GM04503 (cell line): ENCODE measurements at places on chromosomes 7 and 10.

DNA sequence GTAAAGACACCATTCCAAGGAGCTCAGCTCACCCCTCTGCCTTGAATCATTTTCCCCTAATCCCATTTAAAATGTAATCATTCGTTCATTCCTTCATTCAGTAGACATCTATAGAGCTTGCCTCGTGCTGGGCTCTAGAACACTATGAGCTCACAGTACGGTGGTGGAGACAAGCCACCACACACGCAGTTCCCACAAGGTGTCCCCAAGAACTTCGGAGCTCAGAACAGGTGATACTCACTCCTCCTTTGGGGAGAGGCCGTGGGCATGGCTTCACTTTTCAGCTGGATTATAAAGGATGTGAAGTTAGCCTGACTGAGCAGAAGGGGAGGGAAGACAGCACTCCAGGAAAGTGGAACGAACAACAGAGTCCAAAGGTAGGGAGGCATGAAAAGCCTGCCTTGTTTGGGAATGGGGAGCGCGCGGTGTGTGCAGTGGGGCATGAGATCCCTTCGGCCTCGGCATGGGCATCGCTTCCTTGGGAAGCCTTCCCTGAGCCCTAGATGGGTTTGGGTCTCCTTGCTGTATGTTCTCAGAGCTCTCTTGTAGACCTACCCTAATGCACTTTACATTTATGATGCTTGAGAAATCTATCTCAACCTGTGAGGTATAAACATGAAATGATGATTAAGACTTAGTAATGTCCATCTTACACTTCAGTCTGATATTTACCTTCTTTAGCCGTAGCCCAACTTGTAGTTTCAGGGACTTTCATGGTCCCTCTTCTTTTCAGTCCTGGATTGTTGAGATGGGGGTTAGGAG lies 809 bp upstream of the OGA start:
- DNase-seq = no peak

DNA sequence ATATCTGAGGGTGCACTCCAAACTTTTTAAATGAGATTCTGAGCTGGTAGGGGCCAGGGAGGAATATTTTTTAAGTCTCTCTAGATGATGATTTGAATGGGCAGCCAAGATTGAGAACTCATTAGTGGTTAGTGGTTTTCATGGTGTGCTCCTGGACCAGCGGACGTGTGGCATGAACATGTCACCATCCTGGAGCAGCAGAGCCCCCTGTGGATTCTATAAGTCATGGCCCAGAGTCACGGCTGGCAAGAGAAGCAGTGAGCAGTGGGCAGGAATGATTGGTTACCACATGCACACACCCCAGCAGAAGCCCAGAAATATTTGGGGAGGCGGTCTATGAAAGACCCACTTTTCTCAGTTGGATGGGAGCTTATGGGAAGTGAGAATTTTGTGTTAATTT lies 21.2 kb upstream of the UCN3 start:
- DNase-seq = no peak

- DNase-seq = no peak
Observed at GRCh38 chr7:28301148-28301641, 111.1 kb upstream of the CREB5 start.

GRCh38 chr10:97058521-97058920 lies 127.2 kb downstream of the SLIT1 start:
- no peak for DNase-seq

GRCh38 chr10:7986851-7987250 lies 67.6 kb upstream of the GATA3 start:
- no peak for DNase-seq

GRCh38 chr7:73820013-73820412 lies 10.8 kb upstream of the CLDN4 start:
- DNase-seq = no peak

GRCh38 chr10:50928190-50928552 lies 42.7 kb upstream of the A1CF start:
- DNase-seq = no peak

- no peak for DNase-seq
Observed at GRCh38 chr7:103919272-103919868, 70.1 kb downstream of the RELN start.

GRCh38 chr7:1237704-1238255 lies 5.1 kb downstream of the UNCX start:
- DNase-seq = no peak

GRCh38 chr7:141600168-141601006 lies 49.2 kb downstream of the AGK start:
- DNase-seq = no peak

GRCh38 chr10:112137154-112137987 lies 46.2 kb downstream of the GPAM start:
- no peak for DNase-seq

GRCh38 chr7:105389088-105389650 lies 448 bp upstream of the SRPK2 start:
- DNase-seq = no peak

DNA sequence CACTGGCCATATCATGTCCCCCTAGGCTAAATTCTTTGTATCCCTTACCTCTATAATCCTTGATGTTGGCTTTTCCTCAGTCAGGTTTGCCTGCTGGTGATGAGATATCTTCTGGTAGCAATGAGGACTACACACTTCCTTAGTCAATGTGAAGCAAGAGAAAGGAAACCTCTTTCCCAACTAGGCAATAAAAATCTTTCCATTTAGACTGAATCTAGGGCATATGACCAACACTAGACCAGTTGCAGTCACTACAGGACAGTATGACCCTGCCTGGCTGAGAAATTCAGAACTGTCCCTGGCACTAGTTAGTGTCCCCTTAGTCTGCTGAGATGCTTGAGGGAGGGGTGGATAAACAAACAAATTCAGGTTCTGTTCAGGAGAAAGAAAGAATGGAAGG lies 142.6 kb downstream of the RNLS start:
- no peak for DNase-seq

- DNase-seq = no peak
Observed at GRCh38 chr7:88226886-88227516, 7.2 kb upstream of the SRI start.

- DNase-seq = no peak
Observed at GRCh38 chr10:1356349-1356748, 300.2 kb downstream of the WDR37 start.

- peak; percentile 30 for DNase-seq
Observed at GRCh38 chr10:93816123-93816747, 58.5 kb downstream of the LGI1 start.

DNA sequence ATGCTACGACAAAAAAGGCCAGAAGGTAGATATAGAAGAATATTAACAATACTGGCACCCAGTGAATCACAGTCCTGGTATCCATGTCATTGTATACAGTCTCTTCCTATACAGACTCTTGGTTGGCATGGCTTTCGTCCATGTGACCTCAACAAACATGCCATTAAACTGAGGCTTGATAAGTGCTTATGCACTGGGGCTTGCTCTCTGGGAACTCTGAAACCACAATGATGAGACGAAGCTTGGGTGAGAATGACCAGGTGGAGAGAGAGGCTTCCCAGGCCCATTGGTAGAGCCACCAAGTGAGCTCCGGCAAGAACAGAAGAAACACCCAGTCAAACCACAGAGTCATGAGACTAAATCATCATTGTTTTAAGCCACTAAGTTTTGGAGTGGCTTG lies 33.2 kb downstream of the PNPLA8 start:
- DNase-seq = no peak

DNA sequence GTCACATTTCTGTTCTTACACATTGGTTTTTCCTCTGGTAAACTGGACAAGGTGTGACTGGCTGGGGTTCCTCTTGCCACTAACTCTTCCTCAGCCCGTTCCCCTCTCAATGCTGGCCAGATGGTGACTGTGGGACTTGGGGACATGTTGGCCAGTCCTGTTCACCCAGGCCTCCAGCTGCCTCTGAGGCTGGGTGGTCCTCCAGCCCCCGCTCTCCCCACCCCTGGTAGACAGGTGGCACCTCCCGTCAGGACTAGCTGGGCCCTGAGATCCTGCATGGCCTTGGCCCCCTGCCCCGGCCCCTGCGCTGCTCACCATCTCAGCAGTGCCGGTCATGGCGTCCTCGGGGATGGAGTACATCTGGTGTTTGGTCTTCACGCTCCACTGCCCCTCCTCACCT lies 10.8 kb upstream of the MYL7 start:
- DNase-seq = no peak

- DNase-seq = no peak
Observed at GRCh38 chr7:120856621-120857352, 1.2 kb downstream of the TSPAN12 start.

GRCh38 chr7:6226194-6226799 lies 46.1 kb downstream of the CYTH3 start:
- peak; percentile 69 for DNase-seq

- DNase-seq = no peak
Observed at GRCh38 chr7:121714559-121715303, 158.2 kb upstream of the PTPRZ1 start.

- DNase-seq = no peak
Observed at GRCh38 chr10:95987685-95988426, 55.5 kb upstream of the CCNJ start.

- no peak for DNase-seq
Observed at GRCh38 chr10:6230315-6230714, 27.6 kb downstream of the PFKFB3 start.

DNA sequence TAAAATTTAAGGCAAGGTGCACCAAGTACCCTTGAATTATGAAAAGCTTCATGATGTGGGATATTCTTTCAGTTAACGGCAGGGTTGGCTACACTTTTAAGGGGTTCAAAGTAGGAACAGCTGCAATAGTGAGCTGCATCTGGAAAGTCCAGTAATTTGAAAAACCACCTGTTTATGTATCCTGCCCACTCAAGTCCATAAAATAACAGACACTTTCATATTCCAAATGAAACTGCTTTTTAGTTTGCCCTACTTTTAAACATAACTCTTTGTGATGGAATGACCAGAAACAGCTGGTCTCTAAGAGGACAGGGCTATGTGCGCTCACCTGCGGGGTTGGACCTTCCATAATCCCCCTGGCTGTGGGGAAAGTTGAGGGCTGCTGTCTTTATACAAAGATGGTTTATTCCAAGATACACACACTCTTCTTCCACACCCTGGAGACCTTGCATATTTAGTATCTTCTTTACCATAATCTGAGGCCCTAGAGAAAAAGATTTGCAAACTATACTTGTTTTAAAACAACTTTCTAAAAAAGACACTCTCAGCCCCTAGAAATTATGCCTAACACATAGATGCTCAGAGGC lies 7.4 kb downstream of the CAV1 start:
- DNase-seq = no peak

GRCh38 chr10:29465384-29465783 lies 169.4 kb downstream of the SVIL start:
- no peak for DNase-seq

GRCh38 chr7:72272479-72272878 lies 139.7 kb downstream of the CALN1 start:
- DNase-seq = no peak

- DNase-seq = no peak
Observed at GRCh38 chr7:86908948-86909347, 150.5 kb downstream of the ELAPOR2 start.
